Mucosa of descending colon (tissue), 3 donors: ENCODE measurements at places on chromosomes 11 and 22.

- no peak for DNase-seq
These were observed 22.8 kb downstream of the CTTN start for GRCh38 chr11:70421123-70421522.

DNA sequence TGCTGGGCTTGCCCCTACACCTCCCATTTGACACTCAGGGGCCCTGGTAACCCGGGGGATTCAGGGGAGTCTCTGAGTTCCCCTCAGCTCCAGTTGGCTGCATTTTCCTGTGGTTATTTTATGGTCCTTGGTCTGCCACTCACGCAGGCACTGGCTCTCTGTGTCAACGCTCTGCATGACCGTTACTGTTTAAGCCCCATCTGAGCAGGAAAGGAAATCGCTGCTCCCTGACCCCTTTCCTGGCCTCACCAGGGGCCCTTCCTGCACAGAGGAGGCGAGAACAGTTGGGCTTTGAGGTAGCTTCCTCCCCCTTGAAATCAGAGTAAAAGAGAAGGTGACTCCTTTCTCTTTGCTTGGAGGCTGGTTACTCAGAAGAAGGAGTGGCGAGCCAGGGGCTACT, 2.4 kb downstream of the C1QTNF4 start:
- no peak for DNase-seq

DNA sequence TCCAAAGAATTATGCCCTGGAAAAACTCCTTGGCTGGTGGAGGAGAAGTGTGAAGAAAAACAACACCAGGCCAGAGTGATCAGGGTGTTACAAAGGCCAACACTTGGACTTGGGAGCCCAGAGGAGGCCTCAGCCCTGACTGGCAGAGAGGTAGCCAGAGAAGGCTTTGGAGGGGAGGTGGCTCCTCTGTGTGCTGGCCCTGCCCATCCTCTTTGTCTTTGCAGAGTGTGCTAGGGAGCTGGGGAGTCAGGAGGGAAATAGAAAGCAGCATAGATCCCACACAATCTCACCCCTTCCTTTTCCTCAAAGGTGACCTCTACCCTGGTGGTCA, 12.0 kb upstream of the P2RY6 start:
- no peak for DNase-seq

DNA sequence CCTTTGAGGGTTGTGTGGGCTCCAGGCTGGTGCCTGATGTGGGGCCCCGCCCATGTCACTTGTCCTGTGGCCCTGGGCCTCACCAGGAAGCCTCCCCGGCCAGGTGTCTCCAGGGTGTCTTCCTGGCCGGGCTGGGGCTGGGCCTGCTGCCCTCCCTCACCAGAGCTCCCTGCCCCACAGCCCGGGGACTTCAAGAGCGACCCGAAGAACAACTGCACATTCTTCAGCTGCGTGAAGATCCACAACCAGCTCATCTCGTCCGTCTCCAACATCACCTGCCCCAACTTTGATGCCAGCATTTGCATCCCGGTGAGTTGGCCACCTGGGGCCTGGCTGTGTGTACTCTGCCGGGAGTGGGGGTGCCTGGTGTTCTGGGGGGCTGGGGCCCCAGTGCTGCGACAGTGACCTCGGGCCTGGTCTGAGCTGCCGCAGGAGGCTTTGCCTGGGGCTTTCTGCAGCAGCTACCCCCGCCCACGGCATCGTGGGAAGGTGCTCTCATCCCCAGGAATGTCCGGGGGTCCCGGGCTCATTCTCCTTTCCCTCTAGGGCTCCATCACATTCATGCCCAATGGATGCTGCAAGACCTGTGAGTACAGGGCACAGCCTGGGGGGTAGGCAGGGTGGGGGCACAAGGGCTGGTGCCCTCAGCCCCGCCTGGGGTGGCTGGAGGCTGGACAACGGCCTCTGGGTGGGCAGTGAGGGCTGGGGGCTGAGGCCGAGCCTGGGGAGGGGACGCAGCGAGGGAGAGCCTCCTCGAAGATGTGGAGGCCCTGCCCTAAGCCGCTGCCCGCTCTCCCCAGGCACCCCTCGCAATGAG, 34.6 kb downstream of the MUC2 start:
- DNase-seq: no peak

GRCh38 chr11:45385844-45386243, 99.7 kb upstream of the SYT13 start:
- DNase-seq: no peak

DNA sequence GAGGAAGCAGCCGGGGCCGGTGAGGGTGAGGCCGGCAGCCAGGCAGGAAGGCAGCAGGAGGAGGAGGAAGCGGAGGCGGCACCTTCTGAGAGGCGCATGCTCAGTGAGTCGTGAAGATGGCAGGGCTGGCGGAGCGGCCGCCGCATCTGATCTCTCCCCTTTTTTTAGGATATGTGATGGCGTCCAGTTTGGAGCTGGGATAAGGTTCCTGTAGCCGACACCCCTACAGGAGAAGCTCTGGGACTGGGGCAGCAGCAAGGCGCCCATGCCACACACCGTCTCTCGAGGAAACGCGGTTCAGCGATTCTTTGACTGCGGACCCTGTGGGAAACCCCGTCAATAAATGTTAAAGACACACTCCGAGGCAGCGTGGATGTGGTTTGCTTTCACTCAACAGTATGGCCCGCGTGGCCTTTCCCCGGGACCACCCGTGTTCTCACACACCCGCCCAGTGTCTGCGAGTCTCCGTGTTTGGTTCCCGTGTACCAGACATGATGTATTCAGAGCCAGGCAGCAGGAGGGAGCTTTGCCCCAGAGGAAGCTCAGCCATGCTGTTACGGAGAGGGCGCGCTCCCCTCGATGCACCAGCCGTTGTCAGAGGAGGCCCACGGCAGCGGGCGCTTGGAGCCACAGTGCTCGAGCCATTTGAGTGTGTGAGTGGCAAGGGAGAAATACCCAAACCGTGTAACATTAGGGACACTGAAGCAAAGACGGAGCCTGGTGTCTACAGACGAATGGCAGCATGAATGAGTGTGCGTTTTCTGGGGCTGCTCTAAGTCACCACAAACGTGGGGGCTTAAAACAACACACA, 27.7 kb upstream of the PARVB start:
- peak; percentile 59 for DNase-seq

DNA sequence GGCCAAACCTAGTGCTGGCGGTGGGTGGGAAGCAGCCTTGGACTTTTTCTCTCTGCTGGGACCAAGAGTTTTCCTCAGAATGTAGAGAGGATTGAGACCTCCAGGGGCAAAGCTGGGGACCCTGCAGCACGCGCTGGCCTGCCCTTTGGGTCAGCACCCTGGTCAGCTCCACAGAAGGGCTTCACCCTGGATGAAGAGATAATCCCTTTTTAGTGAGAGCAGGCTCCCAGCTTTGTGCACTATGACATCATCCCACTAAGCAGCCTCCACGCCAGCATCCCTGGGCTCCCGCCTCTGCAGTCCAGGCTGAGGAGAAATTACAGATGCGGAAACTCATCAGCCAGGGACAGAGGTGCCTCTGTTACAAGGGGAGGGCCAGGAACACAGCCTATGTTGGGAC, 23.5 kb downstream of the DRICH1 start:
- DNase-seq: no peak

DNA sequence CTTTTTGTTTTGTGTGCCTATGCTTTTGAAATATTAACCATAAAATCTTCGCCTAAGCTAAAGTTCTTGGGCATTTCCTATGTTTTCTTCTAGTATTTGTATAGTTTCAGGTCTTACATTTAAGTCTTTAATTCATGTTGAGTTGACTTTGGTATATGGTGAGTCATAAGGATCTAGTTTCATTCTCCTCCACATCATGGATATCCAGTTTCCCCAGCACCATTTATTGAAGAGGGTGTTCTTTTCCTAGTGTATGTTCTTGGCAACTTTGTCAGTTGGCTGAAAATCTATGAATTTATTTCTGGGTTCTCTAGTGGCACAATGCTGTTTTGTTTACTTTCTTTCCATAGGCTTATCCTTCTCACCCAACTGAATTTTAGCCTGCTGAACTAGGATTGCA, 49.0 kb downstream of the CTSC start:
- no peak for DNase-seq

- peak; percentile 89 for DNase-seq
These were observed 62.6 kb upstream of the RASD2 start for GRCh38 chr22:35477911-35478582.

DNA sequence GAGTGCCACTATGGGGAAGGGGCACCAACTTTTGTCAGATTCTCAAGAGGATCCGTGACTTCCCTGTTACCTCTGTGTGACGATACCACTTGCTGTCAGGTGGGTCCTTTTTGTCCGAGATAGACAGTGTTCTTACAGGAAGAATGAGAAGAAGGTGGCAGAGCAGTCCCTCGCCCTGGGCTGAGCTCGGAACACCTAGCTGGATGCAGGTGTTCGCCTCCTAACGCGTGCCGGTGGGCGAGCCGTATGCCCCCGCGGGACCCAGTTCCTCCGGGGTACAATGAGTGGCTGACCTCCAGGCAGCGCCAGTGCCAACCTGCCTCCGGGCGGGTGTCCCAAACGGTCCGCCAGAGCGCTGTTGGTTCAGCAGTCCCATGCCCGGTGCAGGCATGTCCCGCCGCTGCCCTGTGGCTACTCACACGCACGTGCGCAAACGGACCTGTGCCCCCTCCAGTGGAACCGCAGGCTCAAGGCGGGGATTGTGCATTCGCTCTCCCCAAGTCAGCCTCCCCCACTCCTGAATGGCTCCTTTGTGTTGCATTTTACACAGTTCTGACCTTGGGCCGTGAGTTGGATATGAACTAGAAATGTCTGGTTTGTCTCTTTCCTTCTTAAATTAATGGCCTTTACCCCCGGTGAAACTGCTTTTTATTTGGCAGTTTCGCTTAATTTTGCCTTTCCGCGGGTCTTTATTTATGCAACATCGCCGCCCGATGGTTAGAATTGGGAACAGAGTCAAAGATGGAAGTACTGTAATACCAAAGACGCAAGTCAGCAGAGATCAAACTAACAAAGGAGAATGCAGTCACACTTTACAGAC, 1.1 kb upstream of the ABTB2 start:
- peak; percentile 84 for DNase-seq

- no peak for DNase-seq
These were observed 22.4 kb upstream of the RDX start for GRCh38 chr11:110318638-110319404.

DNA sequence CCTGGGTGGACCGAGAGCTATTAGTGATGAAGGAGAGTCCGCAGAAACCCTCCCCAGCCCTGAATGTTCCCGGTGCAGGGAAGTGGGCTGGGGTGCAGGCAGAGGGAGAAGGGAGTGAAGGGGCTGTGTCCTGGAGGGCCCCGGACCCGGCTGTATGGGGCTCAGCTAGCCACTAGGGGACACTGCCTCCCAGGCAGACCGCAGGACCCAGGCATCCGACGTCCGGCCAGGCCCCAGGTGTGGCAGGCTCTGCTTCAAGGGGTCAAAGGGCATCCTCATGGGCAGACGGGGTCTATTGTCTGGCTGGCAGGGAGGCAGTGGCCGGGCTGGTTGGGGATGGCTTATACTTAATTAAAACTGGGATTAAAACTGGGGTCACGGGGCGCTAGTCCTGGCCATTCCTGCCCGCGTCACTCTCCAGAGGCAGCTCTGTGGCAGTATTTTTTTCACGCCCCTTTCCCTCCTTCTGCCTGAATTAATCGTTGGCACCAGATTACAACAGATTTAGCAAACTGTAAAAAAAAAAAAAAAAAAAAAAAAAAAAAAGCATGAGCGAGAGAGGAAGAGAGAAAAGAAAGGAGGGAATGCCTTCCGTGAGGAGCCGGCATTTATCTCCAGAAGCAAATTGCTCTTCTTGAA, 5.1 kb downstream of the FLRT1 start:
- DNase-seq: no peak

GRCh38 chr11:67071420-67072284, 15.0 kb downstream of the RHOD start:
- DNase-seq: peak; percentile 91

- DNase-seq: peak; percentile 23
These were observed 3.1 kb downstream of the PANX1 start for GRCh38 chr11:94131718-94132115.

DNA sequence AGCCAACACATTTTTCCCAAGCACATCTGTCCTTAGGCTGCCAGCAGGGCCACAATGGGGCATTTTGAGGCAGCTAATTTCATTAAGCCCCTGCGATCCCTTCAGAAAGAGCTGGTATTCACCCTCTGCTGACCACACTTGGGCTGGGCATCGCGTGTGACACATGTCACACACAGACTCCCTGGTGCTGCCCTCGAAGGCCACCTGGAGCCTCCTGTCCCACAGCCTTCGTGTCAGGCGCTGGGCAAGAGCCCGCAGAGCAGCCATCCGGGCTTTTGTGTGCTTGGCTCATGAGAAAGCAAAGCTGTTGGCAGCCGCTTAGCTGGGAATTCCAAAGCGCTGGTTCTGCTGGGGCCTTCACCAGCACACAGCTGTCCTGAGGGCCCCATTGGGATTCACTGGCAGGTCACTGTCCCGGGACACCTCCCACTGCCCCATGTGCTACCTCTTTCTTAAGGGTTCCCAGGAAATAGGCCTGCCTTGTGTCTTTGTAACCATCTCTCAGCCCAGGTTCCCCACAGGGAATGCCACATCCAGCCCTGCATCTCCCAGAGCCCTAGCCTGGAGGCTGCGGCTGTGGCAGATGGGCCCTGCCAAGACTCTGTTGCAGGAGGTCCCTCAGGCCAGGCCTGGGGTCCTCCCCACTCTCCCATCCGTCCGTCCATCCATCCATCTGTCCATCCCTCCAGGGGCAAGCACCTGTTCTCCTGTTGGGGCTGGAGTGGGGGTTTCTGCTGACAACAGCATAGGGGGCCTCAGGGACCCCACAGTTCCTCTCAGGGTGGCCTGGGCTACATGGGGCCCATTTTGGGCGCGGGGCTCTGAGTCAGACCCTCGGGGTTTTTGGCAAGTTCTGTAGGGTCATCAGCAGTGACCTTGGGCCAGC, 4.9 kb downstream of the CLDN5 start:
- DNase-seq: no peak

DNA sequence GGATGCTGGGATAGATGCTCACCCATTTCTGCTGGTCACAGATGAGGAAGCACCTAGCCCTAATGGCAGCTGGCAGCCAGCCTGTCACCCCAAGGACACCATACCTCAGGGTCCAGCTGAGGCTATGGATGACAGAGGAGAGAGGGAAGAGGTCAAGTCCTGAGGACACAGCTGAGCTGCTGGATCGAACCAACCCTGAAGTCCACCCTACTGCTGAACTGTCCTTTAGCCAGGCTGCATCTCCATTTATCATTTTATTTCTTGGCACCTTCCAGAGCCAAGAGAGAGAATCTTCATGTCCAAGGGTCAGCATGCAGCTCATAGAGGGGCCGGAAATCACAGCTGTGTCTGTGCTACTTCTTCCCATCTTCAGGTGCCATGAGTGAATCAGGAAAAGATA, 30.9 kb downstream of the RPS6KA4 start:
- no peak for DNase-seq

DNA sequence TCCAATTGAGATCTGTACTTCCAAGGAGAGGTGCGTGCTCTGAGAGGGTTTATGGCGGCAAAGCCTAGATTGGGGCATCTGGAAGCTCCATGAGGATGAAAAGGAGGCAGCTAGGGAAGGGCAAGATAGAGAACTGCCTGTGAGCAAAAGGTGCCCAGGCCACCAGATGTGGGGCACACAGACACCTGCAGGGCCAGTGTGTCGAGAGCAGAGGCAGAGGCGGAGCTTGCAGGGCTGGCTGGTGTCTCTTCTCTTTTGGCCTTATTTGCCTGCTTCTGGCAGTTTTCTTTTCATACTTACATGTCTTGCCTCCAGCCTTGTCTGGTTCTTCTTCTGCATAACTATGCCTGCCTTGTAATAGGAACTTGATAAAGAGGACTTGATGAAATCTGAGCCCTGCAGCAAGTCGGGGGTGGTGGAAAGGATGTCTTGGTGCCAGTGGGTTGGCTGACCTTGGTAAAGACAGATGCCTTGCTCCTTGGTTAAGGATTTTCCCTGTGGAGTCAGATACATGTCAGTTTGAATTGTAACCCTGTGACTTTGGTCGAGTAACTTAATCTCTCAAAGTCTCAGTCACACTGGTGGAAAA, 680.3 kb downstream of the NTM start:
- no peak for DNase-seq
